Activated CD8-positive, alpha-beta memory T cell treated with anti-CD3 and anti-CD28 coated beads, Interleukin-2, amount 50 U/mL, for 4 hours (primary cell): ENCODE measurements at places on chromosomes 2 and 18.

DNA sequence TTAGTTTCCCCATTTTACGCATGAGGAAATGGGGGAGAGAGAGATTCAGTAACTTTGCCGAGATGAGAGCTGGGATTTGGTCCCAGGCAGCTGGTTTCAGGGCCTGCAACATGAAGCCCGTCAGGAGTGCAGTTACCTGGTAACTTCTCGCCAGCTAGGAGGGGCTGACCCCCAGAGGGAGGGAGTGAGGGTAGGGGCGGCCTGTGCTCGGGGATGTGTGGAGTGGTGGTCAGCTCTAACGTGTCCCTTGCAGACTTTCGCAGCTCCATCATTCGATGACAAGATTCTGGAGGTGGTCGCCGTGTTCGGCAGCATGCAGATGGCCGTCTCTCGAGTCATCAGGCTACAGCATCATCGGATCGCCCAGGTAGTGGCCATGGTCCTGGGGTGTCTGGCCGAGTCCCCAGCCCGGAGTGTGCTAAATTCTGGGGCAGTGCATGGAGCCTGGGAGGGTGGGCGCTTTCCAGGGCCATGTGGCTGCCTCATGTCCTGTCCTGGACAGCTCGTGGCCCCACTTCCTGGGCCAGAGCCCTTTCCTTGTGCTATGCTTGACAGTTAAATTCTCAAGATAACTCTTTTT lies 103.8 kb downstream of the DGKD start:
- no peak for DNase-seq

DNA sequence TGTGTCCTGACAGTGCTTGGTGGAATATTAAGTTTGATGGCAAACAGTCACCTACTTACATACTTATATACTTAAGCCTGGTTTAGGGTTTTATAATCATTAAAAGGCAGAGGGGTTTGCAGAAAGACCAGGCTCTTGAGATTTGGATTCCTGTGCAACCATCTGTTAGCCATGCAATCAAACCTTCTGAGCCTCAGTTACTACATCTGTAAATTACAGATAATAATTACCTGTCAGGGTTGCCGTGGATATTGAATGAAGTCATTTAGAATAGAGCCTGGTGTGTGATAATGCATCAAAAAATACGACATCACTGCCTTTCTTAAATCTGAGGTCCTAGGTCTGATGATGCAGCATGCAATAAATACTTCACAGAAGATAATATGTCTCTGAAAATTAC lies 152.9 kb downstream of the ARHGAP28 start:
- DNase-seq, result no peak

DNA sequence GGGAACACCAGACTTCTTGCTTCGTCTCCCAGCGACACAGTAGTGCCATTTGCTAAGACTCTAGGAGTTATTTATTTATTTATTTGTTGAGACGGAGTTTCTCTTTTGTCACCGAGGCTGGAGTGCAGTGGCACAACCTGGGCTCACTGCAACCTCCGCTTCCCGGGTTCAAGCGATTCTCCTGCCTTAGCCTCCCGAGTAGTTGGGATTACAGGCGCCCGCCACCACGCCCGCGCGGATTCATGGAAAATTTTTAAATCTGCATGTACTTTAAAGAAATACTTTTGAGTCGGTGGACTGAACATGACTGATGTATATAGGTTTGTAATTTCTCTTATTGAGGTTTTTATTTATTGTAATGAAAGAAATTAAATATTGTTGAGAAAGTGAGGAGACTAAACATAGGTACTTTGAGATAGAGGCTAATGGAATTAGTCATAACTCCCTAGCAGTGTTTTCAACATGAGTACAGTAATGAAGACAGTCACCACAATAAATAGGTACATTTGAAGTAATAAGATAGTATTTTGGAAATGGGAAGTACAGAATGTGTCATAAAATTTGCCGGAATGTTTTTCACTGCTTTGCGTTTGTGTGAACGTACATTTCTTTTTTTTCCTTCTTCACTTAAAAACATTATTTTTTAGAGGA lies 983 bp downstream of the MTX2 start:
- DNase-seq, result no peak

- DNase-seq, result no peak
Measured at GRCh38 chr2:58720770-58721697, 479.9 kb upstream of the FANCL start.

DNA sequence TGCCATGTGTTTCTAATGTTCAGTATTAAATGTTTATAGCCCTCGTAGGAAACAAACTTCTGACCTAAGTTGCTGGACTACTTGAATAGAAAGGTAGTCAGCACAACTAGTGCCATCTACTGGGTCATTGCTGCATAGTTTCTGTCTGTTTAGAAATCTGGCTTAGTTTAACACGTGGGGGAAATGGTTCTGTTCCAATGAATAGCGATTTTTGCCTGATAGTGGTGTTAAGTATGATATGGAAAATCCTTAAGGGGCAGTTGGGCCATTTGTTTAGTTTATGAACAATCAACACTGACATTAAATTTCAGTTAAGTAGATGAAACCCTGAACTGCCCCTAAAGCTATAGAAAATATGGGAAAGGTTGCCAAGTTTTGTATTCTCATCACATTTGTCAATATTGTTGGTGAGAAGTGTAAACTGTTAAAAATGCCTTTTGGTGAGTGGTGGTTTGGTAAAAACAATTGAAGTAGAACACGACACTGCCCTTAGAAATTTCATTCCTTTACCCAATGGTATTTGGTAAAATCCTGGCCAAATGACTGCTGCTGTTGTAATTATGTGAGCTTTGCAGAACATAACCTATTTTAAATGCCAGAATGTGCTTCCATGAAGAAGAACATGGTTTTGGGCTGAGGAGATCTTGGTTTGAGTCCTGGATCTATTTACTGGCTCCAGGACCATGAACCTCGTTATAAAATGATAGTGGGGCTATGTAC lies 13.2 kb downstream of the NABP1 start:
- peak; percentile 38 for DNase-seq
